ENCODE measurements at places on chromosomes 3 and 15. TPM values are rescaled to one million over a fixed set of nuclear protein-coding genes. Genes with fewer than 3 reads are reported as not detected.

GOLGA6A gene
- total RNA-seq, result 0.85 TPM

STRA6 gene
- 9.2 TPM for total RNA-seq

SLC24A5 gene
- total RNA-seq, result not detected

DPPA4 gene
- 80.5 TPM for total RNA-seq

PTH1R gene
- 6.2 TPM for total RNA-seq

All from endothelial cell (in vitro differentiated cells).